ENCODE measurements at places on chromosomes 7 and 10.

- no peak for DNase-seq
These were observed 102.3 kb upstream of the NUPR2 start for GRCh38 chr7:56218510-56218909.

DNA sequence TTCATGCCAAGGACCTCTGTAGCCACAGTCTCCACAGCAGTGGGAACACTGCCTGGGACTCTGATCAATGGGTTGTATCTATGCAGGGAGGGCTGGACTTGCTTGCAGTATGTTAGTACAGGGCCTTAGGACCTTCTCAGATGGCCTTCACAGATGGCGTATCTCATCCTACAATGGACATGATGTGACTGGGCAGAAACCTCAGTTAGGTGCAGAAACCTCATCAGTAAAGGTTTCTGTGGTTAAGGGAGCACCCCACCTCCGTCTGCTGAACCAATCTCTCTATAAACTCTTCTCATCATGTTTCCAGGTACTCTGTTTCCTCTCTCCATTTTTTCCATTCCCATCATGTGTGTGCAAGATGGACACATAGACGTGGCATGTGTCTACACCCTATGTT, 154.9 kb downstream of the EVX1 start:
- no peak for DNase-seq

GRCh38 chr7:90720984-90721760, 125.1 kb downstream of the CDK14 start:
- no peak for DNase-seq

DNA sequence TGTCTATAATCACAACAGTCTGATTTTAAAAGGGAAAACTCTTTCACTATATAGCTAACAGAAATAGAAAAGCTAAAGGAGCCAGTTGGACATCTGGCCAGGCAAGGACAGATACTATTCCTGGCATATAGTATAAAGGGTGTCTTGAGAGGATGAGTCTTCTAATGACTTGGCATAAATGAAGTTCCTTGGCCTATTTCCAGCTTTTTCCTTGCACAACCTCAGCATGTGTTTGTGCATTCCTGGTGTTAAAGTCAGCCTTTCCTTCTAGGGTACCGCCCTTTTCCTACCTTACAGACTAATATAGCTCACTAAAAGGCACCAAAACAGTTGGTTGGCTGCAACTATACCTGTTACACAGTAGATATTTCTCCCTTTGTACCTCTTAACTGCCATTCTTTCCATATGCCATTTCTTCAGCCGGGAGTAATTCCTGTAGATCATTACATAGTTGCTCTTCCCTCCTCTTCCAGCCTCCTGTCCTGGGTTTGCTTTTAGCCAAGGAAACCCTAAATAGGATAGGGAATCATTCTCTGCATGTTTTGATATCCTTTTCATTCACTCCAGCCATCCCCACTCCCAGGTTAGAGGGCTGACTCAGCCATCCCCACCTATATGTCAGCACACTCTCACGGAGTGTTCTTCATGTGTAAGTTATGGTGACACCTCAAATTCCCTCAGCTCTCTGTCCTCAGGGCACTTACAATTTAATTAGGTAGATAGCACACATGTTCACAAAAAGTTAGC, 102.1 kb upstream of the MDFIC start:
- no peak for DNase-seq

DNA sequence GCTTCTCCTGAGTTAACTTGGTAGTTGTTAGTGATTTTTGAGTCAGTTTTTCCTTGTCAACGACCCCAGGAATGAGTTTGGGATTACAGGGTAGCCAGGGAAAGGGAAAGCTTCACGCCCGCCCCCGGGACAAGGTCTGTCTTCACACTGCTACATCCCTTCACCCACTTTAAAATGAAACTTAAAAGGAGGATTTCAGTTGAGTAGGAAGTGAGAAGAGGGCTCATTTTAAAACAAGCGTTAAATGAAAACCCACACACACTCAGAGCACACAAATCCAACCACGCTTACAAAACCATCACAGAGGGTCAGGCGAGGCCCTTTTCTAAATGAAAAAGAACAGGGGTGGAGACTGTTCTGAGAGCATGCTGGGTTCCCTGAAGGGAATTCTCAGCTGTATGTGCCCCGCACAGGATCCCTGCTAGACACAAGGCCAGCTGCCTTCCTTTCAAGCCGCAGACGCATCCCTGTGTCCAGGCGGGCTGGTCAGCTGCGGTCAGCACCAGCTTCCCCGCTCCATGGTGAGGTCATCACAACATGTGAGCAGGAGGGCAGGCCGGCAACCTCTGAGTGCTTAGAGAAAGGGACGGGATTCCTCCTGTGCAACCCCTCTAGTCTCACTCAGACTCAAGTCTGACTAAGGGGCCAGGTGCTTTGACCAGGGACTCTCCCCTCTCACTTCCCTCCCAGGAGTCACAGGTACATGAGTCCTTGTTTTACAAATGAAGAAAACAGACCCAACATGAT, 111.8 kb downstream of the EGFR start:
- DNase-seq: no peak

GRCh38 chr10:131933696-131934086, 32.9 kb downstream of the PPP2R2D start:
- no peak for DNase-seq

GRCh38 chr7:119090851-119091250, 866.3 kb downstream of the ANKRD7 start:
- DNase-seq: no peak

DNA sequence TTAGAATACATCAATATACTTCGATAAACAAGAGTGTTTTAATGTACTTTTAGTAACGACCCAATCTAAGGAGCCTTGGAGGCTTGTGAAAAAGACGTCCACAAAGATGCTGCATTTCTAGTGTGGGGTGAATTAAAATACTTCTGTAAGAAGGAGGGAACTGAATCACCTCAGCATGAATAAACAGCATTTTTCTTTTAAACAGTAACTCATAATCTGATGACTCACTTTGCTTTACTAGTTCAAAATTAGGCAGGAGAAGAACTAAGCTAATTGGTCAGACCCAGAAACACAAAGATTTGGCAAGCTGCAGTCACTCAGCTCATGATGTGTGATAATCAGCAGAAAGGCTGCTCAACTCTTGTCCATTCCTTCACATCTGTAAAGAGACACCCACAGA, 24.2 kb downstream of the NCOA4 start:
- no peak for DNase-seq

DNA sequence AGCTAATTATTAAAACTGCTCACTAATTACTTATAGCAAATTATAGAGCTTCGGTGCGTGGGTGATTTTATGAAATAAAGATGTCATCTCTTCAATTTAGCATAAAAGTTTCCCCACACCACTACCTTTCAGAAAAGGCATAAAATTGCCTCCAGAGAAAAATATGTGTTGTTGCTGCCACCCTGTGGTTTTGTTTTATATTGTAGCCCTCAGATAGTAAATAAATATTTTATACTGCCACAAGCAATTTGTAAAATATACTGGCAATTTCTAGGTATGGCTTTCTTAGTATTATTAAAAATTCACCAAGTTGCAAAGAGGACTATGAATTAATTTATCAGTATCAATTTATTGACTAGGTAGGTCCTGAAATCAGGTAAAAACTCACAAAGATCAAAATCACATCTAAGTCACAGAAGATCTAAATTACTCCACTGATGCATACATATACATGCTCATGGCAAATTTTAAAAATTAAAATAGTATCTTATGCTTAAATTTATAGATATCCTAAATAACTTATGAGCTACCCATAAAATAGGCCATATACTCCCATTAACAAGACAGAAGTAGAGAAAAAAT, 26.5 kb downstream of the ASNS start:
- DNase-seq: no peak

GRCh38 chr7:15057272-15057671, 154.7 kb upstream of the DGKB start:
- no peak for DNase-seq

GRCh38 chr10:27771231-27771630, 25.6 kb upstream of the MKX start:
- DNase-seq: no peak

DNA sequence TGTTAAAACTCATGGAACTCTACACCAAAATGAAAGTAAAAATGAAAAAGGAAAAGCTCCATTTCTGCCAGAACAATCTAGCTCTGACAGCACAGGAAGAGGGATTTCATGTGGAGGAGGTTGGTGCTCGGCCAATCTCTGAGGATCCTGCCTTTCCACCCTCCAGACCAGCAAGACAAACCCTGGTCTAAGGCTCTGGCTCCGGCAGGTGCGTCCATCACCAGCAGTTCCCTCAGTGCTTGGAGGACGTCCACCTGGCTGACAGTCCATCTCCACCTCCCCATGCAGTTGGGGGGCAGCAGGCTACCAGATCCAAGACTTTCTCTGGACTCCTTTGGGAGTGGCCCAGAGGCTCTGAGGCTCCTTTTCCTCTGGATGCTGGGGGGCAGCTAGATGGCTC, 25.0 kb upstream of the LOXL4 start:
- no peak for DNase-seq

DNA sequence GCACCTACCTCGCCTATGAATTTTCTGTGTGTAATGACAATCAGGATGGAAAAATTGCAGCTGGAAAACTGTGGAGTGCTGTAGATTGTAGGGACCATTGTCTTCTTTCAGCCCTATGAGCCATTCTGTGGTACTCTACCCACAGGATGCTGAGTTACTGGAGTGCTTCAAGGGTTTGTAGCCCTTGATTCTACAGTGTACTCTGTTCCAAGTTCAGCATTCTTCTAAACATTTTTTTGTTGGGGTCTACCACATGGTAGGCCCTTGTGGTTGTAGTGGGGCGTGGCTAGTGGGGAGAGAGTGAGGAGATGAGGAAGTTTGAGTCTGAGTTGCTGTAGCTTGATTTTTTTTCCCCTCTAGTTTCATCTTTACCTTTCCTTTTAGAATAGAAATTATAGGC, 33.5 kb downstream of the REEP3 start:
- peak; percentile 25 for DNase-seq

GRCh38 chr7:12821746-12822145, 134.3 kb downstream of the ARL4A start:
- DNase-seq: no peak

- no peak for DNase-seq
These were observed 304.5 kb upstream of the FZD8 start for GRCh38 chr10:35946556-35946955.

DNA sequence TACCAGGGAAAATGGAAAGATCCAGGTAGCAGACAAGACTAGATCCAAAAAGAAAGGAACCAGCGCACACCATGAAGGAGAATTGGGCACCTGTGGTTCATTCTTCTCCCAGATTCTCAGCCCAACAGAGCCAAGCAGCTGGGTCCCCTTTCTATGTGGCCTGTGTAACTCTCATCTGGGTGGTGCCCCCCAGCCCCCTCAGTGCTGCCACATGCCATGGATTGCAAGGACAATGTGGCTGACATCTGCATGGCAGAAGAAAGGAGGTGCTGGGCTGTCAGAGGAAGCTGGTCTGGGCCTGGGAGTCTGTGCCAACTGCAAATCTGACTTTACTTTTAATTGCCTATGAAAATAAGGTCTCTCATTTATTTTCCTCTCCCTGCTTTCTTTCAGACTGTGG, 21.4 kb downstream of the PRSS2 start:
- no peak for DNase-seq

- DNase-seq: no peak
These were observed 140.7 kb upstream of the ANKRD1 start for GRCh38 chr10:91061608-91062007.

DNA sequence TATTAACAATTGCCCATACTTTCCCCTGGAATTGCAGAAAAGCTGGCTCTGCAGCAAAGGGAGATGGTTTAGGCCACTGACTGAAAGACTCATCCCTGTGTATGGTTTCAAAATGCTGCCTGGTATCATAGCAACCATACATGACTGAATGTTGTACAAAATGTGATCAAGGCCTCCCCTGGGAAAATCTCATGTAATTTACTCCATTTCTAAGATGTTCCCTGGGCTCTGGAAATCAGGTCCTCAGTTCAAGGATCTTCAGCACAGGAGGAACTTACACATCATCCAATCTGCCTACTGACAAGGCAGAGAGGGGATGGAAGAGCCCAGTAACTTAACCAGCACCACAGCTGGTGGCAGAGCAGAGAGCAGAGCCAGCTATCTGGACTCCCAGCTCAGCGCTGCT, 111.8 kb downstream of the JAZF1 start:
- DNase-seq: no peak

DNA sequence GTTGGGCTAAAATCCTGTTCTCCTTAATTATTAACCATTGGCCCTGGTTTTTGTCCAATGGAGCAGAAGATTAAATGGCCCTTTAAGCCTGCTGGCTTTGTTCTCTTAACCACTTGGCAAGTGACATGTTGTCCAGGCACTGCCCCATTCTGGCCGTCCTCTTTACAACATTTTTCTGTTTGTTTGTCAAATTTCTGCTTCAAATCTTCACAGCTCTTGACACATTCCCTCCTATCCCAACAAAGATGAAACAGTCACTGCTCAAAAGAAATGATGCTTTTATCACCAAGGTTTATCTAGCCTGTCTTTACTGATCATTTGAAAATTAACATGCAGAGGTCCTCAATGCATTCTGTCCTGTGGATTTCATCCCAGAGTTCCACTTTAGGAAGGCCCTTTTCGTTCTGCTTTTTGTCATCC, 700.4 kb downstream of the KCNMA1 start:
- DNase-seq: no peak

DNA sequence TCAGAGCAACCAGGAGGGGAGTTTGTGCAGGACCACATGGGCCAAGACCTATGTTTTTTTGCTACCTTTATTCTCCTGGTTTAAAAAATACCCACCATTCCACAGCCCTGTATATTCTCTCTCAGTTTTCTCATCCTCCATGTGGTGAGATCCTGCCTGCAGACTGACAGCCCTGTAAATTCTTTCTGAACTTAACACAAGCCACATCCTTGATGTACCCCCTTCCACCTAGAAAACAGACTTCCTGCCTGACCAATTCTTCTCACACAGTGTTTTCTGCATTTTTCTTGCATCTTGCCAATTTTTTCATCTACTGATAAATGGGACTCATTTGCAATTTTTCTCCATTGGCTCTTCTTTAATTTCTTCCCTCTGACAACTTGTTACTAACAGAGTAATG, 78.4 kb downstream of the INSYN2A start:
- DNase-seq: no peak

GRCh38 chr7:95389516-95389915, 6.7 kb downstream of the PON3 start:
- no peak for DNase-seq

DNA sequence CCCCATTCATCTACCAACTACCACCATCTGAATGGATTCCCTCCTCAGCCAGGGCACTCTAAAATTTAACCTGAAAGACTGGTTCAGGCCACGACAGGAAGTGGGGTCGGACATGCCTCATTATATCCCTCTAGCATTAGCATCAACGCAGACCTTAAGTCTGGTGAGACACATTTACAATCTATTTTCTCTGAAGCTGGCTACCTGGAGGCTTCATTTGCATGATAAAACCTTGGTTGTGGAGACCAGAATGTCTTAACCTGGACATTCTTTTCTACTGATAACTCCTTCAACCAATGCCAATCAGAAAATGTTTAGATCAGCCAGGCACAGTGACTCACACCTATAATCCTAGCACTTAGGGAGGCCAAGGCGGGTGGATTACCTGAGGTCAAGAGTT, 42.3 kb downstream of the SVOPL start:
- DNase-seq: no peak

DNA sequence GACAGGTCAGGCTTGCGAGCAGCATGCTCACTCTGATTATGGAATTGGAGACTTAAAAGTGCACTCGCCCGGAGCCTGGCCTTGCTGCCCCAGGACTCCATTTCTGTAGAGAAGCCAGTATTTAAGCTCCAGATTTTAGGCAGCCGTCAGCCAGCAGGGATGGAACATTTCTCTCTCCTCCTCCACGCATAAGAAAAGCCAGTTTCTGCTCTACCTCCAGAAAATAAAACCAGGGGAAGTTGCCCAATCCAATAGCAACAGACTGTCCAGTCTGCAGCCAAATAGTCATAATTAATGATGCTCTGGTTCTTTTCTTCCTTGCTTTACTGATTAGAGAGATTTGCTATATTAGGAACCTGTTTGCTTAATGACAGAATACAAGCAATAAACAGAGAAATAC, 203.2 kb downstream of the GFRA1 start:
- no peak for DNase-seq
